RPMI8226 (cell line): ENCODE measurements at places on chromosomes 7 and 10.

- DNase-seq: no peak
These were observed 12.2 kb downstream of the LIPF start for GRCh38 chr10:88676283-88677060.

- no peak for DNase-seq
These were observed 218.1 kb downstream of the CELF2 start for GRCh38 chr10:11235771-11236170.

DNA sequence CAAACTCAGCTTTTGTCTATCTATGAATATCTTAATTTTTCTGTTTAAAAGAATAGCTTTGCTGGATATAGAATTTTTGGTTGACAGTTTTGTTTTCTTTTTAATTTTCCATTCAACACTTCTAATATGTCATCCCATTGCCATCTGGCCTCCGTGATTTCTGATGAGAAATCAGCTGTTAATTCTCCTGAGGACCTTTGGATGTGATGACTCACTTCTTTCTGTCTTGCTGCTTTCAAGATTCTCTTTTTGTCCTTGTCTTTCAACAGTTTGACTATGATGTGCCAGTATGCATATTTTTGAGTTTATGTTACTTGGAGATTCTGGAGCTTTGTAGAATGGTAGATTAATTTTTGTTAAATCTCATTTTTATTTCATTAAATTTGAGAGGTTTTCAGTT lies 38.4 kb downstream of the ZNF518A start:
- no peak for DNase-seq

- no peak for DNase-seq
These were observed 9.4 kb upstream of the TAS2R16 start for GRCh38 chr7:123004931-123005330.

DNA sequence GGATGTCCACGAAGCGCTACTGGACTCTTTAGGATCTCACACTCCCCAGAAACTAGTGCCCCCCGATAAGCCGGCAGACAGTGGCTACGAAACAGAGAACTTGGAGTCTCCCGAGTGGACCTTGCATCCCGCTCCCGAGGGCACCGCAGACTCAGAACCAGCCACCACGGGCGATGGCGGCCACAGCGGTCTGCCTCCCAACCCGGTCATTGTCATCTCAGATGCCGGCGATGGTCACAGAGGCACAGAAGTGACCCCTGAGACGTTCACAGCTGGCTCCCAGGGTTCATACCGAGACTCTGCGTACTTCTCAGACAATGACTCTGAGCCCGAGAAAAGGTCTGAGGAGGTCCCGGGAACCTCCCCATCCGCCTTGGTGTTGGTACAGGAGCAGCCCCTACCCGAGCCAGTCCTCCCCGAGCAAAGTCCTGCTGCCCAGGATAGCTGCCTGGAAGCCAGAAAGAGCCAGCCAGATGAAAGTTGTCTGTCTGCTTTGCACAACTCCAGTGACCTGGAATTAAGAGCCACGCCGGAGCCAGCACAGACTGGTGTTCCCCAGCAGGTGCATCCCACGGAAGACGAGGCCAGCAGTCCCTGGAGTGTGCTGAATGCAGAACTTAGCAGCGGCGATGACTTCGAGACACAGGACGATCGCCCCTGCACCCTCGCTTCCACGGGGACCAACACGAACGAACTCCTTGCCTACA lies 17.6 kb upstream of the BHLHA15 start:
- no peak for DNase-seq

DNA sequence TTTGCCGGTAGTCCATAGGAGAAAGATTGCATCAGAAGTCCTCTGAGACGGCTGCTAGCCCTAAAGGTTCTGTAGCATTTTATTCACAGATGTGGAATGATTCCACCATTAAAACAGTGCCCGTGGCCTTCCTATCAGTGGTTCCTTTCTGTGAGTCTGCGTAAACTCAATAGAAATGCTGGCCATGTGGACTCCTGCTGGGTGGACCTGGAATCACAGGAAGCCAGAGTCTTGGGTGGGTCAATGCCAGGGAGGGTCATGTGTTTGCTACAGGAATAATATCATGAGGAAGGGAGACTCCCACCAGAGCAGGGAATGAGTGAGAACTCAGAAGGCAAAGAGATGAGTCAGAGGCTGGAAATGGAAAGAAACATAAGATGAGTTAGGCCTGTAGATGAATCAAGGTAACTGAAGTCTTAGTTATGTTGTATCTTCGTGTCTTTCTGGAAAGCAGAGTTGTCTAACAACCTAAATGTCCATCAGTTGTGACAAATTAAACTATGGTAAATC lies 410.4 kb upstream of the AUTS2 start:
- no peak for DNase-seq

DNA sequence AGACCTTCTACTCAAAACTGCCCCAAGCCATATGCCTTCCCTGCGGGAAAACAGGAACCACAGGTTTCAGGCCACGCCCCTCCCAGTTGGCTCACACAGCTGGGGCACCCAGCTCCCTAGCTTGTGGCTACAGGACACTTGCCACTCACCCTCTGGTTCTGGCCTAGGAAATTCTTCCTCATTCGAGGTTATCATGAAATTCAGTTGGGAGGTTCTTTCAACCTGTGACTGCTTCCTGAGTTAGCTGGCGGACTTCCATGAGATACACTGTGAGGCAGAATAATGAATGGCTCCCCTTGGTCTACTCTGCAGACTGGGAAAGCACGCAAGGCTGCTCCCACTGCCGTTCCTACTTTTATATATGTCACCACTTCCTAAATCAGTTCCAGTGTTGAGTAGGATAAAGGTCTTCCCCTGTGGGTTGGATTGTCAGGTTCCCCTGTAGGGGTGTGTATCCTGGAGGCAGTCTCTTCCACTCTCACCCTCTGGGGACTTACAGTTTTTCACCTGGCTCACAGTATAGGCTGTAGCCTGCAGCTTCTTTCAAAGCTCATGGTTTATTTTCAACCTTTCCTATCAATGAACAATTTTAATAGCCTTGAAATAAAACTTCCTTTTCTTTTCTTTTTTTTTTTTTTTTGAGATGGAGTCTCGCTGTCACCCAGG lies 37.0 kb downstream of the GPR22 start:
- DNase-seq: peak; percentile 43

DNA sequence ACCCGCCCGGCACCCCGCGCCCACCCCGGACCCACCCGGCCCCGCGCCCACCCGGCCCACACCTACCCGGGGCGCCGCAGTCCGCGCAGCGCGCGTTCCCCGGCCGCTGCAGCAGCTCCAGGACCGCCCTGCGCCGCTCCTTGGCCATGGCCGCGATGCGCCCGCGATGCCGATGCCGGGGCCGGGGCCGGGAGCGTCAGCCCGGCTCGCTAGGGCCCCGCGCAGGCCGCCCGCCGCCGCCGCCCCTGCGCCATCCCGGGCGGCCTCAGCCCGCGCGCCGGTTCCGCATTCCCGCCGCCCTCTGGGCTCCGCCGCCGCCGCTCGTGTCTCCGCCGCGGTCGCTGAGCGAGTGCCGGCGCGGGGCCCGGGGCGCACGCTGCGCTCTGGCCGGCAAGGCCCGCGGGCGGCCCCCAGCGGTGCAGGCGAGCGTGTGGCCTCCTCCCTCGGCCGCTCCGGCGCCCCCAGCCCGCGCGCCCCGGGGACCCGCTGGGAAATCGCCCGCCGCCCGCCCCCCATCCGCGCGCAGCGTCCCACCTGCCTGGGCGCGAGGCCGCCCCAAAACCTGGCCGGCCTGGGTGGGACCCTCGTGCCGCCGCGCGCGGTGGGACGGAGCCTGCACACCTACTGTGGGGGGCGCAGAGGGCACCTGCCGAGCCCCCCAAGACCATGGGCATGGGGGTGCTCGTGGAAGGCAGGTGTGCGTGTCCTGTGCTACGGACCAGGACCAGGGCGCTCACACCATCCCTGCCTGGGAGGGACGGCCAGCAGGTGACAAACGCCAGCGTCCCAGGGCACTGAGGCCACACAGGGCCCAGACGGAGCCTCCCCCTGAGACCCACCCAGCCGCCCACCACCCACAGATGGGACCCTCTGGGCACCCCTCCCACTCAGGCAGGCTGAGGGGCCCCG lies at the start of gene ADAP1:
Gene ADAP1, minus strand, starts transcription at position 351 of the 909 bp plus-strand sequence. Its CDS starts 203 bp downstream, at position 148.
- peak; percentile 81 for DNase-seq
